ENCODE measurements at places on chromosomes 7 and 10.

DNA sequence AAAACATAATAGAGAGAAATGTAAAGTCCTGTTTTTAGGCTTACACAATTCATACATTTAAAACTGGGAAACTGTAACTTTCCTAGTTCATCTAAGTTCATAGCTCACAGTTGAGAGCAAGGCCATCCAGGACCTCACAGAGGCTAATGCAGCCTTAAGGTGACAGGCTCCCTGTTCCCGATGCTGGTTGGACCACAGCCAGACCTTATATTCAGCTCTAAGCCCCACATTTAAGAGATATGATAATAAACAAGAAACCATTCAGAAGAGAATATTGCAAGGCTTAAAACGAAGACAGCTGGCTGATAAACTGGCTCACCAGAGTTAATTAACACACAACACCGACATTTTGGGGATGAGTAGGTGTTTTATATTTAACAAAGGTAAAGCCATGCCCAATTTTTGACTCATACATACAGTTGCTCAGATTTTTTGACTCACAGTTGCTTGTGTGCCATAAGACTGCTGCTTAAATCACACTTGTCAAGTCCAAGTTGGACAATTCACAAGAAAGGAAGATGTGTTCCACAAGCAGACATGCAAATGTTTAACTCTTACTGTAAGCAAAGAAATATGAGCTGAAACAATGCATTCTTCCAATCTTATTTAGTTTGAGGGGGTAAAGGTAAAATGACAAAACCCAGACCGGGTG, 41.1 kb upstream of the TMEM213 start:
- DNase-seq, result peak; percentile 20

GRCh38 chr7:117134411-117134810, 181.1 kb downstream of the ST7 start:
- no peak for DNase-seq

- DNase-seq, result no peak
Measured at GRCh38 chr10:80320377-80320776, 30.9 kb upstream of the MAT1A start.

- no peak for DNase-seq
Measured at GRCh38 chr7:22418251-22419046, 61.5 kb upstream of the RAPGEF5 start.

DNA sequence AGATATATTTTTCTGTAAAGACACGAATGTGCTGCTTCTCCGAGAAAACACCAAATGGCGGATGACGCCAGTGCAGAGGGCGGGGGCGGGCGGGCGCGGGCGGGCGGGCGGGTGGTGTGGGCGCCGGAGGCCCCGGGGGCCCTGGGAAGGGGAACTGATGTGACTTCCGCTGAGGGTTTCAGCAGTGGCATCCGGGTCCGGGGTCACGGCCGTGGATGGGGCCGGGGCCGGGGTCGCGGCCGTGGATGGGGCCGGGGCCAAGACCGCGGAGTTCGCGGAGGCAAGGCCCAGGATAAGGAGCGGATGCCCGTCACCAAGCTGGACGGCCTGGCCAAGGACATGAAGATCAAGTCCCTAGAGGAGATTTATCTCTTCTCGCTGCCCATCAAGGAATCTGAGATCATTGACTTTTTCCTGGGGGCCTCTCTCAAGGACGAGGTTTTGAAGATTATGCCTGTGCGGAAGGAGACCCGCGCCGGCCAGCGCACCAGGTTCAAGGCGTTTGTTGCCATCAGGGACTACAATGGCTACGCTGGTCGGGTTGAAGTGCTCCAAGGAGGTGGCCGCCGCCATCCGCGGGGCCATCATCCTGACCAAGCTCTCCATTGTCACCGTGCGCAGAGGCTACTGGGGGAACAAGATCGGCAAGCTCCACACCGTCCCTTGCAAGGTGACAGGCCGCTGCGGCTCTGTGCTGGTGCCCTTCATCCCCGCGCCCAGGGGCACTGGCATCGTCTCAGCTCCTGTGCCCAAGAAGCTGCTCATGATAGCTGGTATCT, 20.3 kb upstream of the IGF2BP3 start:
- DNase-seq, result no peak

GRCh38 chr10:52256832-52257691, 57.0 kb upstream of the DKK1 start:
- peak; percentile 91 for DNase-seq

DNA sequence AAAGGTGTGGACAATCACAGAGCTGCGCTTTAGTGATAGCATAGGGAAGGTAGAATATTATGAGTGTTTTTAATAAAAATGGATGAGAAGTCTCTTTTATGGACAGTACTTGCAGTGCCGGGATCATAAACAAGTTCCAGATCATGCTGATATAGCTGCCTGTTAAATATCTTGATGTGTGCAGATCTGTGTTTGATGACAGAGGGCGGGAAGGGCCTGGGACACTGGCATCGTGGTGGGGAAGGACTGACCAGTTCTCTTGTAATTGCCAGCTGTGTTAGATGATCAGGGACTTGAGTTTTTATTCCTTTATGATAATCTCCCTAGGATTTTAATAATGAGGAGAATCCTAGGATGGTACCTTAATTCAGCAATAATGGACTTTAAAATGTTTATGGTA, 14.6 kb downstream of the SND1 start:
- DNase-seq, result no peak

GRCh38 chr7:24982917-24983316, 2.9 kb upstream of the OSBPL3 start:
- no peak for DNase-seq

GRCh38 chr10:119677904-119678755, 26.9 kb downstream of the BAG3 start:
- DNase-seq, result no peak

GRCh38 chr10:124997771-124998623, 56.1 kb downstream of the ZRANB1 start:
- DNase-seq, result no peak

DNA sequence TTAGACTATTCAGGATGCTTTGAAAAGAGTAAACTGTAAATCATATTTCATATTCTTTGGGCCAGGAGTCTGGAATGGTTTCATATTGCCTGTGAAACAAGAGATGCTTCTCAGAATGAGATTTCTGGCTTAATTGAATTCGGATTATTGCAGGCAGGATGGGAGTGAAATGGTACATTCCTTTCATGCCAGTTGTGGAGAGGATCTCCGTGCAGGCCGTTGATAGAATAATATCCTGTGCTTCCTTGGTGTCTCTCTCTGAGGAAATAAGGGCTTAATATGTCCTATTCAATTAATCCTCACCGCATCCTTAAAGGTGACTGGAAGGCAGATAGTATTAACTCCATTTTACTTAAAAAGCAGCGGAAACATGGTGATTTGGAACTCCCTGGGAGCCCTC, 56.6 kb downstream of the CUX1 start:
- DNase-seq, result no peak

GRCh38 chr7:75771224-75771623, 787 bp downstream of the CCL26 start:
- DNase-seq, result no peak

All from epithelial cell of prostate (primary cell).